ENCODE measurements at places on chromosomes 5 and 9.

DNA sequence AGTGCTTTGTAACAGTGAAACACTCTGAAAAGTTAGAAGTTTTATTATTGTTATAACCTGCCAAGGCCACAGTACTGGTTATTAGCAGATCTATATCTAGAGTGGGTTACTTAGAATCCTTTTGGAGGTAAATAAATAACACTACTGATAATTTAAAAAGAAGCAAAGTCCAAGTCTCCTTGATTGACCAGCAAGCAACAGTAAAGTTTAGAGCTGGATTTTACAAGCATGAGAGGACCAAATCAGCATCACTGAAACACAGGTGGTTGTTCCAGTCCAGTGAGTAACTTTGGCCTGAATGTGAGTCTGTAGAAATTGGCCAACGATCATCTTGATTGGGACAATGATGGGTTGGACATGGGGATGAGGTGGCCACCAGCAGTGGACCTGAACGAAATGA lies 77.2 kb upstream of the AGXT2 start:
- DNase-seq: no peak

- DNase-seq: no peak
Observed at GRCh38 chr5:138677782-138678181, 75.4 kb upstream of the CTNNA1 start.

DNA sequence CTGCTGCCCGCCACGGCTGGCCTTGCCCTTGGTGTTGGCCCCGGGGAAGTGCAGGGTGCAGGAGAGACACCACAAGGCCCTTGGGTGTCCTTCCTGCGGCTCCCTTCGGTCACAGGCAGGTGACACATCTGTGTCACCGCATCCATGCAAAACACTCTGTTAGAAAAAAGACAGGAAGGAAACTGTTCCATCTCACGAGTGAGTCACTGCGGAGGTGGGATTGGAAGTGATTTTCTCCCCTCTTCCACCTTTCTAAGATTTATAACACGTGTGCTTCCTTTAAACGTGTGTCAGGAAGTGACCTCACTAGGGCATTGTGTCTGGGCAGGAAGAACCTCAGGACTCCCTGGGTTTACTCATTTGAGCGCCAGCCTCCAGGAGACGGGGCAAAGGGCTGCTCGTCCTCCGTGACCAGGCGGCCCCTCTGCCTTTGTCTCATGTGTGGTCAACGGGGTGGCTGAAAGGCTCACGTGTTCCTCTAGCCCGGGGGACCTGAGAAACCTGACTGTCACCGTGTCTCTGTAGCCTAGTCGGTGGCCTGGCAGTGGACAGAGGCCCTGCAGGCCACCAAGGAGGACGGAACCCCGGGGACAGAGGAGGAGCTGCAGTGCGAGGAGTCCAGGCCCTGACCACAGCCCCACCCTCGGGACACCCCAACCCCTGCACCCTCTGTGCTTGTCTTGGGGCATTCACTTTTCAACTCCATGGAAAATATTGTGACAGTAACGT lies 4.9 kb upstream of the LCN1 start:
- DNase-seq: no peak

GRCh38 chr9:847505-847904 lies 6.0 kb downstream of the DMRT1 start:
- DNase-seq: no peak

DNA sequence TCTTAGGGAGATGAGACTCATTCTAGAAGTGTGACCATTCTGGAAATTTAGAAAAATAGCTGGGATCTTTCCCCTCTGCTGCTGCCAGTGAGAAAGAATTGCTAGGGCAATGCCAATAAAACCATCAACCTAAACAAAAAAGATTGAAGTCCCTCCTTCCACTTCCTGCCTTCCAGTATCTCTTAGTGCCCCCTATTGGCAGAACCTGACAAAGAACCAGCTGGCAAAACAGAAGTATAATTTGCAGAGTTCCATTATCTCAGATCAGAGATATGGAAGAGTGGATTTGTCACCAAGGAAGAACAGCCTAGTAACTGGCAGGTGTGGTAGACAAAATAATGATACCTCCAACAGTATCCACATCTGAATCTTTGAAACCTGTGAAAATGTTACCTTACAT lies 13.8 kb upstream of the PLCXD3 start:
- DNase-seq: no peak

GRCh38 chr5:6540111-6540827 lies 91.6 kb downstream of the UBE2QL1 start:
- no peak for DNase-seq

- no peak for DNase-seq
Observed at GRCh38 chr5:149438711-149439132, 59.6 kb upstream of the IL17B start.

DNA sequence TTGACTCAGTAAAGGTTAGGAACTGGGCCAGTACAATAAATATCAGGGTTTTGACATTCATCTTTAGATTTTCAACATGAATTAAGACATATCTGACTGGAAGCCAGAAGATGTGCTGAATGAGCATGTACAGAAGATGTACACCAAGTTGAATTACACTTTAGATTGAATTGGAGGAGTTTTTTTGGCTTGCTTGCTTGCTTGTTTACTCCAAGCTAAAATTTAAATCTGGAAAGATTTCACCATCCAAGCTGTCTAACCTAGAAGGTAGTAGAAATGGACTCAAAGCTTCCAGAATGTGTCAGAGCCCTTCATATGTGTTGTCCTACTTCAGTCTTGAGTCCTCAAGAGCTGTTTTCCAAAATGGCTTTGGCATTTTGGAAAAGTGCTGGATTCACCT lies 49.0 kb upstream of the FCHO2 start:
- no peak for DNase-seq

- DNase-seq: no peak
Observed at GRCh38 chr9:134630393-134630790, 11.2 kb upstream of the COL5A1 start.

DNA sequence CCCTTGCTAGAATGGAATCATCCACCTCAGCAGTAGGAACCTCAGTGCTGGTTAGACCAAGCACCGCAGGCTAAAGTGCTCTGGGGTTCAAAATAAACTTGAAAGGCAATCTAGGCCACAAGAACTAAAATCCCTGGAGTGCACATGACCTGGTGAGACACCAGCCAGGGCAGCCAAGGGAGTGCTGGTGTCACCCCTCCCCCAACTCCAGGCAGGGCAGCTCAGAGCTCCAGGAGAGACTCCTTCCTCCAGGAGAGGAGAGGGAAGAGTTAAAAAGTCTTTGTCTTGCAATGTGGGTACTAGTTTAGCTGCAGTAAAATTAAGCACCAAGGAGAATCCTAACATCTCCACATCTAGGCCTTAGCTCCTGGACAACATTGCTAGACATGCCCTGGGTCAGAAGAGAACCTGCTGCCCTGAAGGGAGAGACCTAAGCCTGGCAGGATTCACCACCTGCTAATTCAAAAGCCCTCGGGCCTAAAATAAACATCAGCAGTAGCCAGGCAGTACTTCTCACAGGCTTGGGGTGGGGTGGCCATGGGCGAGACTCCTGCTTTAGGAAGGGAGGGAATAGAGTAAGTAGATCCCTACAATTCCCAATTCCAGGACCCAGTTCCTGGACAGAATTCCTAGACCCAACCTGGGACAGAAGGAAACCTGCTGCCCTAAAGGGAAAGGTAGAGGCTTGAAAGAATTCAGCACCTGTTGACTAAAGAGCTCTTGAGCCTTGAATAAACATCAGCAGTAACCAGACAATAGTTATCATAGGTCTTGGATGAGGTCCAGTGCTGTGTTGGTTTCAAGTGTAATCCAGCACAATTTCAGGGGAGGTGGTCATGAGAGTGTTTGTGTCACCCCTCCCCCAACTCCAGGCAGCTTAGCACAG lies 25.8 kb downstream of the UGT3A2 start:
- no peak for DNase-seq

DNA sequence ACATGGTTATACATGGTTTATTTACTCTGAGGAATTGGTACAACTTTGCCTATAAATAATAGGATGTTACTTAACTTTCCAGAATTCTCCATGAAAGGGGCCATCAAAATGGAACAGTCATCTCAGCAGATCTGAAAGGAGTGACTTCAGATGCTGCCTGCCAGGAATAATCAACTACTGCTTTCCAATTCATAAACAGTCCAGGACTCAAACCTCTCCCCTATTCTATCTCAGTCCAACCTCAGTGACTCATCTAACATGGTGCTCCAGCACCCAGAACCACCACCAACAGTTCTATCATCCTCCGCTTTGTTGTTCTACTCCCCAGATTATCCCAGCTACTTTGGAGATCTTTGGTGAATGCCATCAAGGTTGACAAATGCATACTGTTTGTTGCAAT lies 221.5 kb upstream of the MPDZ start:
- DNase-seq: no peak

DNA sequence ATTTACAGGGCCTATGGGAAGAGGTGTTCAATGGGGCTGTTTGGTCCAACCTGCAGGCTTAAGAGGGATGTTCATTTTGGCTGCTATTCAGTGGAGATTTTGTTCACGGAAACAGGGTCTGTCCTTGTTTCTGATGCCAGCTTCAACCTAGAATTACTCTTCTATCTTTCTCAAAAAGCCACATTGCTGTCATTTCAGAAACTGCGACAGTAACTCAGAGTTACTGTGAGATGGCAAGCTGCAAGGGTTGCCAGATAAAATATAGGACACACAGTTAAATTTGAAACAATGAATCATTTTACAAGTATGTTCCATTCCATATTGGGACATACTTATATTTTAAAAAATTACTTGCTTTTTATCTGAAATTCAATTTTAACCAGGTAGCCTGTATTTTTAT lies 128.0 kb downstream of the NPR3 start:
- no peak for DNase-seq

GRCh38 chr9:15697446-15697851 lies 144.6 kb downstream of the CCDC171 start:
- no peak for DNase-seq

DNA sequence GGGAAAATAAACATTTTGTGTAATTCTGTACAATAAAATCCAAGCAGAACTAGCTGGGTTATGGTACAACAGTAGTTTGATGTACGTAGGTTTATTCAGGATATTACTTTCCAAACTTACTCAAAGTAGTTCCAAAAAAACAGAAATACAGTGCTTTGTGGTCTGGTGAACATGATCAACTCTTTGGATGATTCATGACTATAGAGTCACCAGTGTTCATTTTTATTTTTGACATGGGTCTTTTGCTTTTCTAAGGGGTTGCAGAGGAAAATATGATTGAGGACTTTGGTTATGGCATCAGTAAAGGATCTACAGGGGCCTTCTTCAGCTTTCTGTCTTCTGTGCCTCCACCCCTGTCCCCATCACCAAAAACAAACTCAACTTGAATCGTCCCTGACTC lies 127.2 kb downstream of the TLE4 start:
- DNase-seq: no peak

GRCh38 chr9:111598733-111599091 lies 735 bp downstream of the PTGR1 start:
- DNase-seq: no peak

GRCh38 chr5:2803751-2804150 lies 52.3 kb upstream of the IRX2 start:
- no peak for DNase-seq

- peak; percentile 51 for DNase-seq
Observed at GRCh38 chr5:68433923-68434879, 218.6 kb downstream of the PIK3R1 start.

DNA sequence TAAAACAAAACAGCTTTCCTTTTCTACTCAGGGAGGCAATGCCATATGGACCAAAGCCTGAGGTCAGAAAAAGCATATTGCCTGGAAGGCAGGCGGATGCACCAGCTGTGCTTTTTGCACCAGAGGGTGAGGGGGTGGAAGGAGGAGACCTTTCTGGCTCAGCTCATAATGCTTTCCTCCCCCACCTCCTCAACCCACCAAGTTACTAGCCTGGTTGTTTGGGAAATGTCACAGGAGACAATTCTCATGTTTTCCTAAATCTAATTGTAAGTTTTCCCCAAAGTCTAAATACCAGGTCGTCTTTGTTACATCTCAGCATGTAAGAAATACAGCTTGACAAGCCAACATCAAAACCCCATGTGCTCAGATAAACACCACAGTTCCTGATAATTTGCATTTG lies 72.6 kb upstream of the DMRTA1 start:
- no peak for DNase-seq

DNA sequence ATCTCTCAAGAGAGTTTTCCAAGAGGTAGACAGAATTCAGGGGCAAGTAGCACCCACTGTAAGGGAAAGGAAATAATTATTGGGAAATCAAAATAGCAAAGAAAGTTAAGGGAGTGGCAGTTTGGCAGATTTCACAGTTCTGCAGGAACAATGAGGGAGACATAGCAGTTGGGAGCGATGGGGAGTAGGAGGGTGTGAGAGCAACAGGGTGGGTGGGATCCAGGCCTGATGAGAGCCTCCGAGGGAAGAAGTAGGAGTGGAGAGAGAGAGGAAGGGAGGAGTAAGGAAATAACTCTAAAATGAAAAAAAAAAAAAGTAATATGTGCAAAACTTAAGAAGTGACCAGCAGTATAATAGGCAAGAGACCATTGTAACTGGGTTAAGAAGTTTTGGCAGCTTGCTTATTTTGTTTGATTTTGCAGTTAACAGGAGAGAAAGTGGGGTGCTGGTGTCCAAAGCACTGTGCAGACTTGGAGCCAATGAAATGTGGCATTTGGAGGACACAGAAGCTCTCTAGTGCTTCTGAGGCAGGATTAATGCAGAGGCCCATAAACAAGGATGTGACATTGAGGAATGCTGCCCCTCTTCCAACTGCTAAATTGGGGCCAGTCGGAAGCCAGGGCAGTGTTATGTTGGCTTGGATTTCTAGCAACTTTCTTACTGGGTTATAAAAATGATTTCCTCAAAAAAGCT lies 10.2 kb downstream of the TNFAIP8 start:
- DNase-seq: no peak

GRCh38 chr9:117184173-117184572 lies 230.7 kb downstream of the ASTN2 start:
- DNase-seq: no peak

DNA sequence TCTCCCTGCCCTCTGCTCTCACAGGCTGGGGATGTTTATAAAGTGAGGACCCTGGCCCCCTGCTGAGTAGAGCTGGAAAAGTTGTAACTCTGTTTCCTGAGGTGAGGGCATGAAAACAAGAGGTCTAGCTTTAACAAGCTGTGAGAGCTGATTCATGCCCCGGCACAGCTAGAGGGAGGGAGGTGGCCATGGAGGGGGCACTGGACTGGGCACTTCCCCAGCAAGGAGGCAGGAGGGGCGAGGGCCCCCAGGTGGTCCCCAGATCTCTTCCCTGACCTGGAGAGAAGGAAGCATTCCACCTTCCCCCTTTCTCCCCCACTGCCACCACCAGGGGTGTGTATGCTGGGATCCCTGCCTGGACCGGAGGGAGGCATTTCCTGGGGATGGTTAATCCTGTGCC lies at the start of gene MSMP:
Gene MSMP (minus strand): TSS at position 13 of the 400 bp plus-strand sequence. CDS start 147 bp downstream, outside the sequence.
- no peak for DNase-seq

- DNase-seq: peak; percentile 84
Observed at GRCh38 chr5:132427281-132428146, 58.0 kb downstream of the SLC22A5 start.

DNA sequence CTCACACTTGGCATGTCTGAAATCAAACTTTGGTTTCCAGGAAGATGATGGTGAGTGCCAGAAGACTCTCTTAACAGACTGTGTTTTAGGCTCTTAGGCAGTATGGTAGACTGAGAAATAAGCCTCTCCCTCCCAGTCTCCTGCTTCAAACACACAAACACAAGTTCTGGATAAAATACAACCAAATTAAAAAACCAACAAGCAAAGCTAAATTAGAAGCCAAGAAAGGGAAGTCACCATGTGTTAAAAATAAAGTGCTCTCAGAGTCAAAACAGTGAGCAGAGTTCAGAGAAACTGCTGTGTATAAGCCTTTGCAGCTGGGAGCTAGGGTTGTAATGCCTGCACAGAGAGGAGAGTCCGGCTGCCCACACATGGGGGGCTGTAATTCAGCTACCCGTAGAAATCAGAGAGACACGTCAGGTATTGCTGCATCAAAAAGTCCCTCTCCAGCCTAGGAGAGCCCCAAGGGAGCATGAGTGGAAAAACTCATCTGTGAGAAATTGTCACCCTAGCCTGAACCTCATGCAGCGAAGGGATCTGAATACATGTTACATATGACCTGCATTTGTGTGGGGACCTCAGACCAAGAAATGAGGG lies 62.6 kb downstream of the ANGPTL2 start:
- DNase-seq: peak; percentile 58
